ENCODE measurements at places on chromosomes 2 and 18. TPM values are rescaled to one million over a fixed set of nuclear protein-coding genes. Genes with fewer than 3 reads are reported as not detected.
A peak's percentile ranks its signal among the peaks of the same experiment; 100 is the strongest.

DNA sequence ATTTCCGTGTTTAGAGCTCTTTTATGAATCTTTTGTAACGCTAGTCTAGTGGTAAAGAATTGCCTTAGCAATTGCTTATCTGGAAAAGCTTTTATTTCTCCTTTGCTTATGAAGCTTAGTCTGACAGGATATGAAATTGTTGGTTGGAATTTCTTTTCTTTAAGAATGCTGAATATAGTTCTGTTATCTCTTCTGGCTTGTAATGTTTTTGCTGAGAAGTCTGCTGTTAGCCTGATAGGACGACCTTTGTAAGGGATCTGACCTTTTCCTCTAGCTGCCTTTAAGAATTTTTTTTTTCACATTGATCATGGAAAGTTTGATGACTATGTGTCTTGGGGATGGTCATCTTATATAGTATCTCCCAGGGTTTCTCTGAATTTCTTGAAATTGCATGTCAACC lies 101.1 kb downstream of the TRABD2A start:
- no peaks in the 10 kb centered on the region for H3K27me3 ChIP-seq
- no peaks in the 10 kb centered on the region for H3K4me1 ChIP-seq
- peak; percentile 50 for DNase-seq
- H3K4me3 ChIP-seq = no peak overlapping the region
- H3K27ac ChIP-seq = no peak overlapping the region

DNA sequence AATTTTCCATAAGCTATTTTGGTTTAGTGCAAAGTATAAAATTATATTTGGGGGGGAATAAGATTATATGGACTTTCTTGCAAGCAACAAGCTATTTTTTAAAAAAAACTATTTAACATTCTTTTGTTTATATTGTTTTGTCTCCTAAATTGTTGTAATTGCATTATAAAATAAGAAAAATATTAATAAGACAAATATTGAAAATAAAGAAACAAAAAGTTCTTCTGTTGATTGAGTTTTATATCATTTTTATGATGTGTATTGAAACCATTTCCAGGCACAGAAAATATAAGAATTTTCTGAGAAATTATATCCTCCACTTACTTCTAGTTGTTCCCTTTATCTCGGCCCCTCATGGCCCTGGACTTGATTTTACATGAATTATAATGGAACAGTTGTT lies 3.7 kb downstream of the CCL20 start:
- H3K4me3 ChIP-seq = peak overlapping the region; percentile 68
- H3K27ac ChIP-seq = peak overlapping the region; percentile 98

DNA sequence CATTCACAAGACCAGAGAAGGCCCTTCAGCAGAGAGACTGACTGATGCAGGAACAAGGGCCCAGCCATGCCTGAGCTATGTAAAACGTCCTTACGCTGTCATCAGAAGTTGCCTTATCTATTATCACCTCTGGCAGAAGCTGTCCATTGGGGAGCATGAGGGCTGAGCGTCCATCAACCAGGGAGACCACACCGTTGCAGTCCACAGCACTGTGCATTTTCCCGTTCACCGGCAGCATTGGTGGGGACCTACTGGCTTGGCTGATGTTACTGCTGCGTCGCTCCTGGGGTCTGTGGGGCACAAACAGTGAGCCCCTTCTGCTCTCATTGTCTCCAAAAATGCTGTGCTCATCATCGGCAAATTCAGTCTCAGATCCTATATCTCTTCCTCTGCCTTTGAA lies 91.4 kb downstream of the SCN9A start:
- DNase-seq = no peak
- H3K27me3 ChIP-seq = no peaks in the 10 kb centered on the region
- H3K27ac ChIP-seq = no peak overlapping the region
- H3K36me3 ChIP-seq = no peaks in the 10 kb centered on the region

- H3K4me3 ChIP-seq = no peak overlapping the region
- no peaks in the 10 kb centered on the region for H3K36me3 ChIP-seq
Measured at GRCh38 chr2:216694082-216694825, 1.1 kb downstream of the IGFBP5 start.

GRCh38 chr18:55524353-55525073 lies 63.5 kb downstream of the TCF4 start:
- no peak overlapping the region for H3K27ac ChIP-seq
- no peak overlapping the region for H3K4me3 ChIP-seq
- H3K4me1 ChIP-seq = peaks cover 6% of the 10 kb centered on the region
- H3K27me3 ChIP-seq = no peaks in the 10 kb centered on the region

DNA sequence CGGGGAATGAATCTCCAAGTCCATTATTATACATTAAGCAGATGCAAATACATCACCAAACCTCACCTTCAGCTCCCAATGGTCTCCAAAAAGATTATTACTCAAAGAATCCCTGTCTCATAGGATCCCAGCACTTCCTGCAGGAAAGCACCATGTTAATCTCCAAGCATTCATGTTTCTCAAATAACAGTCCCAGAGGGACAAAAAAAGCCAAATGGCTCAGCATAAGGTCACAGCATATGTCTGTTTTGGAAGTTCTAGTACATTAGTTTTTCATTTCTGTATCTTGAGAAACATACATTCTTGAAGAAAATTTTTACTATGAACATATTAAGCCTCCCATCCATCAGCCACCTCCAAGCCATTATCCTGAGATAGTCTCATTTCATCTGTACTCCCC lies 103.3 kb downstream of the METTL4 start:
- H3K27ac ChIP-seq = no peak overlapping the region
- H3K36me3 ChIP-seq = no peaks in the 10 kb centered on the region
- no peak for DNase-seq

VWA3B gene
- not detected for total RNA-seq

HEATR5B gene
- 22.5 TPM for total RNA-seq

HNMT gene
- total RNA-seq = 13.4 TPM

ANKRD30B gene
- not detected for total RNA-seq
